MG63 (cell line): ENCODE measurements at places on chromosomes 2 and 18.

- no peak for DNase-seq
These were observed 306.7 kb upstream of the SLC8A1 start for GRCh38 chr2:40758401-40759155.

- no peak for DNase-seq
These were observed 14.8 kb upstream of the DTNA start for GRCh38 chr18:34695310-34695709.

GRCh38 chr2:114609801-114610200, 167.4 kb downstream of the DPP10 start:
- DNase-seq: no peak

DNA sequence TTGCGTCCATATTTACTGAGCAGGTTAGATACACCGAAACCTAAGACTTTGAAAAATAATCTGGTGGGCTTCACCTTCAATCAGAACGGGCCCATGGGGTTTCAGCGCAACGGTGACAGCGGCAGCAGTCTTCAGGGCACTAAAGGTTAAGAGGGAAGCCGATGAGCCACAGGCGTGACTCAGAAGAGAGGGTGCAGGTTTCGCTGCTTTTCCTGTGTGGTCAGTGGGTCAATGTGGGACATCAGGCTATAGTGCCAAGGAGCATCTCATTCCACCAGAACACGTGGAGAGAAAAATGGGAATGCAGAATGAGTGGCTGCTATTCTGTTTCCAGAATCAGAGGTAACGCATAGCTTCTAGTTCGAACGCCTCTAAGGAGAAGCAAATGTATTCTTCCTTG, 8.9 kb downstream of the PTGR3 start:
- DNase-seq: no peak

GRCh38 chr2:233460726-233461441, 105.7 kb downstream of the USP40 start:
- DNase-seq: no peak

GRCh38 chr2:65382323-65382722, 50.1 kb downstream of the SPRED2 start:
- DNase-seq: no peak

DNA sequence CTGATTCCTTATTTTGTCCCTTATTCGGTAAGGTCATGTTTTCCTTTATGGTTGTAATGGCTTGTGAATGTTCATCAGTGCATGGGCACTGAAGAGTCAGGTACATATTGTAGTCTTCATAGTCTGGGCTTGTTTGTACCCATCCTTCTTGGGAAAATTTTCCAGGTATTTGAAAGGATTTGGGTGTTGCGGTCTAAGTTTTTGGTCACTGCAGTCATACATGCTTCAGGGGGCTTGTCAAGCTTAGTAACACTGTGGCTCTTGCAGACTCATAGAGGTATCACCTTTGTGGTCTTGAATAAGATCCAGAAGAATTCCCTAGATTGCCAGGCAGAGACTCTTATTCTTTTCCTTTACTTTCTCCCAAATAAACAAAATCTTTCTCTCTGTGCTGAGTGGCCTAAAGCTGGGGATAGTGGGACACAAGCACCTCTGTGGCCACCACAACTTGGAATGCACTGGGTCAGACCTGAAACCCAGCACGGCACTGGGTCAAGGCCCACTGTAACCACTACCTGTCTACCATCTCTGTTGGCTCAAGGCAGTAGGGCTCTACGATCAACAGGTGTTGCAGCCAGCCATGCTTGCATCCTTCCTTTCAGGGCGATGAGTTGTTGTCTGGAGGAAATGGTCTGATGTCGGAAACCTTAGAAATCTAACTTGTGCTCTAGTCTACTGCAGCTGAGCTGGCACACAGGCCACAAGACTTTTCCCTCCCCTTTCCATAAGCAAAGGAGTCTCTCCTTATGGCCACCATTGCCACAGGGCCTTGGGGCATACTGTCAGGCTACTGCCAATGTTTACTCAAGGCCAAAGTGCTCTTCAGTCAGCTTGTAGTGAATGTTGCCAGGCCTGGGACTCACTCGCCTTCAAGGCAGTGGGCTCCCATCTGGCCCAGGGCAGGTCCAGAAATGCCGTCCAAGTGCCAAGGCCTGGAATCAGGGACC, 21.5 kb downstream of the IL1RN start:
- no peak for DNase-seq

DNA sequence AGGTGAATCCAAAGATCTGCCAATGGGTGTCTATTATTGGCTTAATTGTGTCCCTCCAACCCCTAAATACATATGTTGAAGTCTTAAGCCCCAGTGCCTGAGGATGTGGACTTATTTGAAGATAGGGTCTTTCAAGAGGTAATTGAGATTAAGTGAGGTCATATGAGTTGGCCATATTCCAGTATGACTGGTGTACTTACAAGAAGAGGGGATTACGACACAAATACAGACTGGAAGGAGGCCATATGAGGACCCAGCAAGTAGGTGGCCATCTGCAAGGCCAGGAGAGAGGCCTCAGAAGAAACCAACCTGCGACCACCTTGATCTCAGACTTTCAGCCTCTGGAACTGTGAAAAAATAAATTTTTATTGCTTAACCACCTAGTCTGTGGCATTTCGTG, 121.1 kb upstream of the FN1 start:
- no peak for DNase-seq

DNA sequence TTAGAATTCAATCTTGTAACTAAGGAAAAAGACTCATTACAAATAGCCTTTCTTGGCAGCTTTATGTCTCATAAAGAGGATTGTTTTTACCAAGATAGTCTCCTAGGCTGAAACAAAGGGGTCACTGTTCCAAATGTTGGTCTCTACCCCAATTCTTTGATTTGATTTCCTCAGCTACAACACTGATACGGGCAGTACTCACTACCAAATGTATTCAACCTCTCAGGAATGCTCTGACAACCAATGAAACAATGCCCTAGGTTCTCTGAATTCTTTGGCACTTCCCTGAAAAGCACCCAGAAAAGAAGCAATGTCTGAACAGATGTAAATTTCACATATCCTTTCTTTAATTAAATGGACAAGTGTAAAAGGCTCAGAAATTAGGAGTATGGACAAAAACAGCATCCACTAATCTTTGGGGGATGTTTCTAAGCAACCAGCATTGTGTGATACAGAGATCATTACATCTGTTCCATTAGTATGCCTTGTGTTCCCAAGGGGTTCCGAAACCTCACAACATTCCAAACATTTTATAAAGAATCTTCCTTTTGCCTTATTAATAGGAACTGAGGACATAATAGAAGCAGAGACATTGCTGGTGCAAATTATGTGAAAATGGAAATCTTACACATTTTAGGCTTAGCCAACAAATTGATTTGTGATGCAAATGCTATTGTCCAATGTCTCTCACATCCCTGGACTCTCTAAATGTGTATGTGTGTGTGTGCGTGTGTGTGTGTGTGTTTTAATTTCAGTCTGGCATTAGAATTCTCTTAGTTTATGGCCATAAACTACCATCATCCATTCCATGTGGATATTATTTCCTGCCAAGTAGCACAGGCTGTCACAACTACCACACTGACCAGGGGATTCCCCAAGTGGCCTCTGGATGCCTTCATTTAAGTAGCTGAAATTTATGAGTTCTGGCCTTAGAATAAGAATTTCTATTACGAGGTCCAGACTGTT, 276.0 kb downstream of the MTX2 start:
- no peak for DNase-seq

DNA sequence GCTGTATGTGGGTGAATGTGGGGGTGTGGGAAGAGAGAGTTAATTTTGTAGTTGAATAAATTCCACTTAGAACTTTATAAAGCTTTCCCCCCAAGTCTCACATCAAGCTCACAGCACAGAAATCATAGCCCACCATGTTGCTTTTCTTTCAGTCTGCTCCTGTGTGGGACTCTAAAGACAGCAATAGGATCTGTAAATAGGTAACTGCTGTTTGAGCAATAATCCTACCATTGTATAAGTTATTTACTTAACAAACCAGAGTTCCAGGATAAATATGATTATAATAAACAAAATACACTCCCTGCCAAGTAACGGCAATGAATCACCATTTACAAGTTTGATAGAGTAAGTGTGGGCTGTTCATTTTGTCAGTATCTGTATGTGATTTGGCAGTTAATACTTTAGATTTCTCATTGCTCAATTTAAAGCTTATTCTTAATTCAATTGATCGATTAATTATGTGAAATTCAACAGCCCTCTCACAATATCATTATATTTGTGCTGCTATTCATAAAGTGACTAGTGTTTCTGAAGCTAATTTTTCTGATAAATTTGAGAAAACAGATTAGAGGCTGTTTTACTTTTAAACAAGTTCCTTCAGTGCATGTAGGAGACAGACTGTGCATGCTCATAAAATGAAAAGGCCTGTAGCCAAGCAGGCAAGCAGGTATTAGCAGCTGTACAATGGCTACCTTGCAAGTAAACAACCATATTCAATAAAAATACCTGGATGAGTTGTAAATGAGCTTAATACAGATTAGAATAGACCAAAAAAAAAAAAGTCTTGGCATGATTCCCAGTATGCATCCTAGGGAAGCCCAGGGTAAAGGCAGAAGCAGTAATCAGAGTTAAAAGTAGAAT, 142.7 kb downstream of the PDE11A start:
- no peak for DNase-seq

- DNase-seq: no peak
These were observed 69.3 kb upstream of the FN1 start for GRCh38 chr2:215505044-215505786.

- no peak for DNase-seq
These were observed 152.8 kb downstream of the DSC3 start for GRCh38 chr18:30889519-30890301.

DNA sequence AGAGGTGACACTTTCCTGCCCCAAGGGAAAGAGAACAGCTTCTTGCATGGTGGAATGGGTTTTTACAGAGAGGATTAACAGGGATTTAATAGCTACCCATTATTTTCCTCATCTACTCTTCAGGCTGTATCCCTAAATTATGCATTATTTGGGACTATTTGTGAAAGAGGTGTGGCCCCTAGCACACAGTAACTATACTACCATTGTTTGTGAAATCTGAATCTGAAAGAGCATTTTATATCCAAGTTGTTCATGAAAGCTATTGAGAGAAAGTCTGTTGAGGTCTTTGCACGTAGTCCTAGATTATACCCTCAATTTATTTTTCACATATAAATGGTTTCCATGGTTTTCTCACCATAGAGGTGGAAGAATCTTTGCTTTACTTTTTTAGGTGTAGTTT, 78.1 kb downstream of the SPTBN1 start:
- DNase-seq: no peak

DNA sequence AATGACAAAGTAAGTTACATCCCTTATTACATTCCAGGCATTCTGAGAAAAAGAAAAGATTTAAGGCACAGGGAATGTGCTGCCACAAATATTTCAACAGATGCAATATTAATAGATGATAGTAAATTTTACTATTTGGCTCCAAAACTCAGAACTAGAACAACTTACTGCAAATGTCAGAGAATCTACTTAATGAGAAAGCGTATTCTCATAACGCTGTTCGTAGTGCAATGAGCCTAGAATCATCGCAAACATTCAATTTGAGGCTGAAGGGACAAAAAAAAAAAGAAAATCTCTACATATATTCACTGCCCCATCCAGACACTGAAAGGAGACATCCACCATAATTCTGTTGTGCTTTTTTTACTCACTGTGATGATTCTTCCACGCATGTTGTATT, 272.1 kb upstream of the DOK6 start:
- no peak for DNase-seq

DNA sequence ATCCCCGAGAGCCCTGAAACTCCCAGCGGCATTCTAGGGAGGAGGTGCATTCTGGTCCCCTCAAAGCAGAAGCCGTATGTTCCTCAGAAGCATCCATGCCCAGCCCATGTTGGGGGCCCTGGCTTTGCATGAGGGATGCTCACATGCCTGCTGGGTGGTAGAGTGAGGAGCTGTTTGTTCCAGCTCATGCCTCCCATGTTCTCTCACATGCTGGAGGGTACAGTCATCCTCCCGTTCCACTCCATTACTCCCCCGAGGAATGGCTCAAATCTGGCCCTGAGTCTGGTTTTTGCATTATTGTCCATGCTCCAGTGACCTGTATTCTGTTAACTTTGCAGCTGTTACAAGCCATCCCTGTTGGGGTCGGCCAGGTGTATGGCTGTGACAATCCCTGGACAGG, 24.1 kb downstream of the SLC14A2 start:
- no peak for DNase-seq

- DNase-seq: no peak
These were observed 419 bp upstream of the GPR55 start for GRCh38 chr2:230925443-230925878.

DNA sequence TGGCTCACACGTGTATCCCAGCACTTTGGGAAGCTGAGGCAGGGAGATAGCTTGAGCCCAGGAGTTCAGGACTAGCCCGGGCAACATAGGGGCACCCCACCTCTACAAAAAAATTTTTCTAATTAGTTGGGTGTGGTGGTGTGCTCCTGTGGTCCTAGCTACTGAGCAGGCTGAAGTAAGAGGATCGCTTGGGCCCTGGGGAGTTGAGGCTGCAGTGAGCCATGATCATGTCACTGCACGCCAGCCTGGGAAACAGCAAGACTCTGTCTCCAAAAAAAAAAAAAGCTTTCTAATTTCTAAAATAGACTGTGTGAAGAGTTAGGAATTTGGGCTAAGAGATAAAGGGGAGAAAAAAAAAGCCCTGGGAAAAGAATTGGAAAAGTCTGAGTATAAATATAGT, 51.9 kb upstream of the NAB1 start:
- no peak for DNase-seq

GRCh38 chr2:101502095-101502494, 27.2 kb upstream of the RFX8 start:
- DNase-seq: no peak

DNA sequence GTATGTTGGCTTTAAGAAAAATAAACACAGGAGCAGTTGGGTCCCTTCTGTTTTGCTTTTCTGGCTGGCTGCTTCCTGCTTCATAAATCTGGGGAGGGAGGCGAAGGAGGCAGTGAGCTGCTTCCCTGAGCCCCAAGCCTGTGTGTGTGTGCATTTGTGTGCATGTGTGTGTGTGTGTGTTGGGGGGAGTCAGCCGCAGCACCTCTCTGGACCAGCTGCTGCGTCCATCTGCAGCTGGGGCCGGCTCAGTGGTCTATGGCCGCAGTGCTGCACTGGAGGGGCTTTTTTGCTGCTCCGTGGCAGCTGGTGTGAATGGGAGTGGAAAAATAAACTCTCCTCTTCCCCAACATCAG, 192.3 kb downstream of the RNF144A start:
- no peak for DNase-seq

- DNase-seq: no peak
These were observed 904 bp upstream of the SFXN5 start for GRCh38 chr2:73072416-73072815.

- no peak for DNase-seq
These were observed 201.8 kb upstream of the GULP1 start for GRCh38 chr2:188089901-188090300.

DNA sequence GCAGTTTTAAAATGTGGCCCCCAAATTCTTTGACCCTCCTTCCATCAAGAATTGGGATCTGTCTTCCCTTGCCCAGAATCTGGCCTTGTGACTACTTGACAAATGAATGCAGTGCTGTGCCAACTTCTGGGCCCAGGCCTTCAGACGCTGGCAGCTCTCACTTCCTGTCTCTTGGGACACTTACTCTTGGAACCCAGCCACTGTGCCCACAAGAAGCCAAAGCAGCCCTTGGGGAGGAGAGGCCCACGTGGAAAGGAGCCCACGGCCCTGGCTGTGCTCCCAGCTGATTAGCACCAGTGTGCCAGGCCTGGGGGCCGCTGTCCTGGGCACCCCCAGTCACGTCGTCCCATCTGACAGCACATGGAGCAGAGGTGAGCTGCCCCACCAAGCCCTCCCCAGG, 56.6 kb downstream of the RPL37A start:
- peak; percentile 89 for DNase-seq

GRCh38 chr2:58441643-58442042, 200.5 kb upstream of the FANCL start:
- no peak for DNase-seq

- no peak for DNase-seq
These were observed 1.2 kb upstream of the SMCHD1 start for GRCh38 chr18:2654169-2654927.
